Nephron progenitor cell (in vitro differentiated cells): ENCODE measurements at places on chromosomes 12 and 14.

DNA sequence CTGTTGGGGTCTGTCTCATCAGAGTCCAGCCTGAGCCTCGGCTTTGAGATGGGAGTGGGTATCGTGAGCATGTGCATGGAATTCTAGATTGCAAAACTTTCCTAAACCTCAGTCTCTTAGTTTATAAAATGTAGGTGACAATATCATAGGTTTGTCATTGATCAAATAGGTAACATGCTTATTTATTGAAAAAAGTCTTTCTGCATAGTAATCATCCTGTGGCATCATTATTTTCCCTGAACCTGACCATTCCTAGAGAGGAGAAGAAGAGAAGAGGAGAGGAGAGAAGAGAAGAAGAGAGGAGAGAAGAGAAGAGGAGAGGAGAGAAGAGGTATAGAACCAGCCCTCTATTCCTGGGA is 4.1 kb downstream of the SMIM41 start:
- no peak overlapping the region for H3K4me3 ChIP-seq
- no peak for DNase-seq
- peaks cover 26% of the 10 kb centered on the region for H3K27me3 ChIP-seq
- peaks cover 73% of the 10 kb centered on the region for H3K4me1 ChIP-seq
- H3K27ac ChIP-seq: peak overlapping the region; percentile 0

DNA sequence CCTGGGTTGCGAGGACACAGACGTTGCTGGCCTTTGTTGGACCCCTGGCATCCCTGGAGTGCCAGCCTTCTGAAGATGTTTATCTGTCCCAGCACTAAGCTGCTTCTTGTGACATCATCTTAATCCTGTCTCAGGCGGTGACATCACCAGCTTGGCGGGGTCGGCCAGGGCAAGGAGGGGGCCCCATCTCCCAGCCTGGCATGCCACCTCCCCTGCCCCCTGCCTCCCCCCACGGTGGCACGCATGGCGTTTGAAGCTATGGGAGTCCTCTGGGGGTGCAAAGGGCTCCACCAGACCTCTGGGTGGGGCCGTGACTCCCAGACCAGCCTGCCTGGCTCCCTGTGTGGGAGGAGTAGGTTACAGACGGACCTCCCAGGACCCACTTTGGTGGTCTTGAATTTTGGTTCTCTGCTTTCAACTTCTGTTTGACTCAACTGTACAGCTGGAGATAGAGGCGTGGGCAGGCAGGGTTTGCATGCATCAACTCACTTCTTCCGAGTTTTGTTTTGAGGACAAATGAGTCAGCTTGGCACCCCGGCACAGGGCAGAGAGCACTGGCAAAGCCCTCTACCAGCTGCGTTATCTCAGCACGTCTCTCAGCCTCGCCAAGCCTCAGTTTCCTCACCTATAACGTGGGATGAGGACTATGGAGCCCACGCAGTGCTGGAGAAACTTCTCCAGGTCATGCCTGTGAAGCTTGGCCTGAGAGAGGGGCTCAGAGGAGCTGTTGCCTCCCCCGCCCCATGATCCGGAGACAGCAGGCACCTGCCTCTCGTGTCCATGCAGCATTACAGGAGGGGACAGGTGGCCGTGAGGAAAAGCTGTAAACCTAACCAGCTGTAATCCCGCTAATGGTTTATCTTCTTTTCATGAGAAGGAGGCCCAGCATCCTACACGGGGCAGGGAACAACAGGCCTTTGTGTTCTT is 38.8 kb upstream of the EML1 start:
- H3K27me3 ChIP-seq: peaks cover 11% of the 10 kb centered on the region
- H3K27ac ChIP-seq: no peak overlapping the region
- H3K4me1 ChIP-seq: peaks cover 61% of the 10 kb centered on the region
- no peak overlapping the region for H3K4me3 ChIP-seq
- no peaks in the 10 kb centered on the region for H3K36me3 ChIP-seq
- no peak for DNase-seq

DNA sequence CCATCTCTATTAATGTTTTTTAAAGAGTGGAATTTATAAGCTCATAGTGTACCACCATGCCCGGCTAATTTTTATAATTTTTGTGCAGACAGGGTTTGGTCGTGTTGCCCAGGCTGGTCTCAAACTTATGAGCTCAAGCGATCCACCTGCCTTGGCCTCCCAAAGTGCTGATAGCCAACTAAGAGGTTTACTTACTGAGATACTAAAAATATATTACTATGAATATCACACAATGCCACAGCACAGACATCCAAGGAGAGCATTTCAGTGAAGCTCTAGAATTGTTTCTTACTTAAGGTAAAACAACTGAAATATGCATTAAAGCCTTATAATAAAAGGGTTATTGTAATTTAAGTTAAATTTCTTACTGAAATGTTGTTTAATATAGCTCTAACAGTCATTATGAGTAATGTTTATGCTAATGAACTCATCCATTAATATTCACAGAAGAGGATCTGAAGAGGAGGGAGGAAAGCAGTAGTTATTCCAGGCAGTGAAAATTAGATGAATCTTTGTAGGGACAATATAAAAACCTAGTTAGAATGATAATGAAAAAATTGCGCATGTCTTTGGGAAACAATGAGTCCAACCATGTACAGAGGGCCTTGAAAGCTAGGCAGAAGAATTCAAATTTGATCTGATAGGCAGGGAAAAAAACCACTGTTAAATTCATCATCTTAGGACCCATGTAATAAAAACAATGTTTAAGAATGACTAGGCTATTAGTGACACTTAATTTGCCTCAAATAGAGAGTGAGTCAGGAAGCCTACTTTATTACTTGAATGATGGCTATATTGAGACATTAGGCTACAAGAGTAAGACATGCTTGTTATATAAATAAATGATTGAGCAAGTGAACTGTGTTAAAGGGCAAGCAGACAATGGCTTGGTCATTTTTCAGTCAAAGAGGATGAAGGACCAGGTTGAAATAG is 99.2 kb downstream of the SLC41A2 start:
- no peak overlapping the region for H3K4me3 ChIP-seq
- H3K27me3 ChIP-seq: peaks cover 2% of the 10 kb centered on the region
- no peak for DNase-seq
- H3K4me1 ChIP-seq: no peaks in the 10 kb centered on the region
- H3K36me3 ChIP-seq: no peaks in the 10 kb centered on the region

DNA sequence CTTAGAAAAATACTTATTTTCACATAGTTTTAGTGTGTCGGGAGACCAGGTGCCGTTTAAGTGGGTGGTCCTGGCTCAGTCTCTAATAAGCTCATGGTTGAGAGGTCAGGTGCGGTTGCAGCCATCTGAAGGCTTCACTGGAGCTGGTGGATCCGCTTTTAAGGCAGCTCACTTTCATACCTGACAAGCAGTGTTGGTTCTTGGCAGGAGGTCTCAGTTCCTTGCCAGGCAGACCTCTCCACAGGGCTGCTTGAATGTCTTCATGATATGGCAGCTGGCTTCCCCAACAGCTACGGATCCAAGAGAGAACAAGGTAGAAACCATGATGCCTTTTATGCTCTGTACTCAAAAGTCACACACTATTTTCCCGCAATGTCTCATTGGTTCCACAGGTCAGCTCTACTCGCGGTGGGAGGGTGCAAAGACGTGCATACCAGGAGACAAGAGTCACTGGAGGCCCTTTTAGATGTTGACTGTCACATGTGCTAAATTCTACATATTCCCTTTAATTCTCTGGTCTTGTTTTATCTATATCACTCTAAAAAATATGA is 8.0 kb upstream of the ZDHHC17 start:
- H3K27me3 ChIP-seq: peaks cover 3% of the 10 kb centered on the region
- no peak overlapping the region for H3K4me3 ChIP-seq
- H3K36me3 ChIP-seq: peaks cover 4% of the 10 kb centered on the region

DNA sequence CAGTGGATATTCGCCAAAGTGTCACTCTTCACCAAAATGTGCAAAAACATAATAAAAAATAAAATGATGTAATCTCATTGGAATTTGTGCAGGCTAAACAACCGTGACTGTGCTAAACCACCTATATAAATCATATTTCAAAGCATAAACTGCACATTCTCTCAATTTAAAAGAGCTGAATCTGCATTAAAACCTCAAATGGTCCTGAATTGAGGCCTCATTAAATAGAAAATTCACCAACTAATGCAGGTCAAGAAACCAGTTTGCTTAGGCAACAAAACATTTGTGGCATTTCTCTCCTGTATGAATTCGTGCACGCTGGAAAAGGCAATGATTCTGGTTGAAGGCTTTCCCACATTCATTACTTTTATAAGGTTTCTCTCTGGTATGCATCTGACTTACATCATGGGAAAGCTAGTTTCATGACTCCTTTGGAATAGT is 80.1 kb upstream of the IFNG-AS1 start:
- no peaks in the 10 kb centered on the region for H3K4me1 ChIP-seq
- no peaks in the 10 kb centered on the region for H3K27me3 ChIP-seq
- no peak overlapping the region for H3K4me3 ChIP-seq
- no peak overlapping the region for H3K27ac ChIP-seq
- DNase-seq: no peak

- peak; percentile 41 for DNase-seq
- peak overlapping the region; percentile 69 for H3K4me3 ChIP-seq
- no peaks in the 10 kb centered on the region for H3K36me3 ChIP-seq
- peak overlapping the region; percentile 99 for H3K27ac ChIP-seq
- H3K27me3 ChIP-seq: no peaks in the 10 kb centered on the region
These were observed 397.7 kb upstream of the PRICKLE1 start for GRCh38 chr12:42987216-42987650.

DNA sequence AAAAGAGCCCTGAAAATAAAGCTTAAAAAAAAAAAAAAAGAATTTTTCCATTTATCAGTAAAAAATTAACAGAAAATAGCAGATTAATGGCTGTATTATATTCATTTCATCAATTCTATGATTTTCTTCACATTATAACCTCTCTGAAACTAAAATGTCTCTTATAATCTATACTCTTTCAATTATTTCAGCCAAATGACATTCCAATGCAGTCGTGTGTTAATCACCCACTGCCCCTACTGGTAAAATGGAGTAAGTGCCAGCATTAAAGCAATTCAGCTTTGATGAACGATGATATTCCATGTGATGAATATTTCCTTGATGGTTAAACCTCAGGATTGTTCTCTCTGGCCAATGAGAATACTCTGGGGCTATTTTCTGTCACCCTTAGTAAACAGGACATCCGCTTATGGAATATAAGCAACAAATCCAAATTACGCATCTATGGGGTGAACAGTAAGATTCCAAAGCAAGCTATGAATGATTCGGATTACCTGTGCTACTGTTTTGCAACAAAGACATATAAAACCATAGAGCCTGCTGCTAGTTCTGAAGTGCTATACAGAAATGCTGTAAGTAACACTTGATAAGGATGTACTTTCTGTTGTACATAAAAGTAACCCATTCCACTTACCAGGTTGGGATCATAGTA is 20.3 kb upstream of the SYCP3 start:
- peaks cover 4% of the 10 kb centered on the region for H3K36me3 ChIP-seq
- no peak overlapping the region for H3K4me3 ChIP-seq
- H3K27ac ChIP-seq: no peak overlapping the region
- DNase-seq: no peak
- no peaks in the 10 kb centered on the region for H3K27me3 ChIP-seq

GRCh38 chr12:91355150-91356006 is 172.8 kb upstream of the DCN start:
- H3K36me3 ChIP-seq: no peaks in the 10 kb centered on the region
- no peak overlapping the region for H3K4me3 ChIP-seq
- no peak overlapping the region for H3K27ac ChIP-seq
- H3K27me3 ChIP-seq: no peaks in the 10 kb centered on the region
- peak; percentile 62 for DNase-seq
- peaks cover 11% of the 10 kb centered on the region for H3K4me1 ChIP-seq
